RKO (cell line): ENCODE measurements at places on chromosomes 1 and 21.

GRCh38 chr21:28391938-28392849 is 600.5 kb downstream of the LTN1 start:
- DNase-seq: no peak

DNA sequence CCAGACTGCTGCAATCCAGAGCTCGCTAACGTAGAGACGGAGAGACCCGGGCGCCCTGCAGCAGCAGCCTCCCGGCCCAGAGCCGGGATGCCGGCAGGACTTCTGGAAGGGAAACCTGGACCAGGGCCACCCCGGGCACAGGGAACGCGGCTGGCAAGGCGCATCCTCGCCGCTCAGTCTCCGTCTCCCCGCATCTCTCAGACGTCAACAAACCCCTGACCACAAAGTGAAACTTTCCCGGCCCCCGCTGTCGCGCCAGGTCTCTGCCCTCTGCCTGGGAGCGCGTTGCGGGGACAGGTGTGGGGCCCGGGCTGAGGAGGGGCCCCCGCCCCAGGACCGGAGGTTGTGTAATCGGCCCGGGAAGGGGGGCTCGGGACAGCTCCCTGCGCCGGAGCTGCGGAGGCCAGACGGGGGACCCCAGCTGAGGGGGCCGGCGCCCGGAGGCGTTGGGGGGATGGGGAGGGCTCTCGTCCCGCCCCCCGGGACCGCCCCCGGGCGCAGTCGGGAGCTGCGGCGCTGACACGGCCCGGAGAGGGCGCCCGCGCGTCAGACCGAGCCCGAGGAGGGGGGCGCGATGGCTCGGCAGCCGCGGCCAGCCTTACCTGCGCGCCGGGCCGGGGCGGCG is 116.6 kb upstream of the HIVEP3 start:
- DNase-seq: peak; percentile 14

DNA sequence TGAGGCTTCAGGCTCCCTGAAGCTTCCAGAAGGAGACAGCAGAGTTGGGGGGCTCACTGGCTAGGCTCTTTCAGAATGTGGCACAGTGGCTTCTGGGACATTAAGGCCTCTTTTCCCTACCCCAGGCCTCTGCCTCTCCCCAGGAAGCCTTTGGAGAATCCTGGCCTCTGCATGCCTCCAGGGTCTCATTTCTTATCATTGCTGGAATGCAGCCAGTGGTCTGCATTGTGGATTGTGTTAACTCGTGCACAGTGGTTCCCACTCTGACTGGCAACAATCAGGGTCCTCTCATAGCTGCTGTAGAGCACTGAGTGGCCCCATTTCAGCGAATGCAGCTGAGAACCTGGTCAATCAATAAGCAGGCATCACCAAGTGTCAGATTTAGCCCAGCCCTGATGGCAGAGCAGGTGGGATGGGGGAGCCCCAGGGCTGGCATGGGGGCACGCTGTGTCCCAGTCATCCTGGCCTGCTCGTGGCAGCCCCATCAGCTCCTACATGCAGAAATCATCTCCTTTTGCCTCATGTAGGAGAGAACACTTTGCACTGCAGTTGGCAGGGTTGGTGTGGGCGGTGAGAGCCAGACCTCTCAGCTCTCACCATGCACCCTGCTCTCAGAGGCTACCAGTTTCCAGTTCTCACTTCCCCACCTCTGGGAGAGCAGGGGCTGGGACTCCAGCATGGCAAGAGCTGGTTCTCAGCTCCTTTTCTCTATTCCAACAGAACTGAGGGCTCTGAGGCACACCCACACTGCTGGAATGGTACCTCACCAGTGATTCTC is 13.4 kb downstream of the ADORA1 start:
- no peak for DNase-seq

GRCh38 chr21:15095326-15095725 is 30.5 kb upstream of the NRIP1 start:
- DNase-seq: no peak

DNA sequence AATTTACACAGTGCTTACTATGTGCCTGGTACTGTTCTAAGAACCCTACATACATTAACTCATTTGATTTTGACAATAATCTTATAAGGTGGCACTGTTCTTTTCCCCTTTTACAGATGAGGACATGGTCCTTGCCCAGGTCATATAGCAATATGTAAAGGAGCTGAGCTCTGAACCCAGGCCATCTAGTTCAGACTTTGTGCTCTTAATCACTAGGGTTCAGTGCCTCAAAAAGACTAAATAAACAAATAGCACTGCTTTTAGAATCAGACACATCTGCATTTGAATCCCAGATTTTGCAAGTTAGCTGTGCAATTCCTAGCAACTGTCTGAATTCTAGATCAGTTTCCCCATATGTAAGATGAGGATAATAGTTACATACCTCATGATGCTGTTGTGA is 8.7 kb upstream of the BCAR3 start:
- DNase-seq: no peak

- no peak for DNase-seq
Measured at GRCh38 chr1:96418969-96419368, 302.6 kb upstream of the PTBP2 start.

DNA sequence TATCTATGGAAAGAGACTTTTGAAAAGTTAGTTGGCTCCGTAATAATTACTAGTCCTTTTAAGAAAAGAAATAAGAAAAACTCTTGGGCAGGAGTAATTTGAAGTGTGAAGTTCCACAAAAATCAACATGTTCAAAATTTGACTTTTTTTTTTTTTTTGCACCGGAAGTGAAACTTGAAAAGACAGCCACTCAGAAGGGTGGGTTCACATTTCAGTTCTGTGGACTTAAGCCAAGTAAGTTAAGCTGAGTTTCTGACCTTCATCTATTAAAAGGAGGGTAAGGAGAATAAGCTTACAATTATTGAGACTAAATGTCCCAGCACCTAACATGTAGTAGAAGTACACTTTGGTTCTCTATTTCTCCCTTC is 11.0 kb downstream of the RO60 start:
- no peak for DNase-seq

DNA sequence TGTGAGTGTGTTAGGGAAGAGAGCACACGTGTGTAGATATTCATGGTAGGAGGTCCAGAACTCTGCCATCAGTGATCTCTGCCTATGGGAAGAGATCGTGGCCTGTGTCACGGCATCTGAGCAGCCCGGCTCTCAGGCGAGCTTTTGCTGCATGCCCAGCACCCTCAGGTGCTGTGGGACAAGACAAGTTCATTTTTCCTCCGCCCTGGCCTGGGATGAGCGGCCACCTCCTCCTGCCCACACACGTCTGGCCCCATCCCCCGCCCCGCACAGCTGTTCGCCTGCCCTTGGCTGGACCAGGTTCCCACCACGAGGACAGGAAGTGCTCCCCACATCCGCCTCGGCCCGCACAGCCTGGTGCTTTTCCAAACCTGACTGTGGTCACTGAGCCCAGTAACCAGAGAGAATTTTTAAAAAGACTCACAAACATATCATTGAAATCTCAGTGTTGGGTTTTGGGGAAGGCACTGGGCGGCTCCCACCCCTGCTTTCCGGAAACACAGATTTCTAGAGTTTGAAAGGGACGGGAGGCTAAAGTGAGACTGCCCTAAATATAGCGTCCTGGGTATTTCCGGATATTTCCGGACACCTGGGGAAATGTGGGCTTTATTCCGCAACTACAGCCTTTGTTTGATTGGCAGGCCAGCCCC is 18.0 kb downstream of the BMP8A start:
- no peak for DNase-seq

GRCh38 chr1:61579802-61580201 is 145.1 kb downstream of the TM2D1 start:
- DNase-seq: no peak

- no peak for DNase-seq
Measured at GRCh38 chr1:60895701-60896100, 186.7 kb upstream of the NFIA start.

GRCh38 chr1:85623061-85623471 is 42.5 kb downstream of the CCN1 start:
- peak; percentile 32 for DNase-seq

- no peak for DNase-seq
Measured at GRCh38 chr1:40399984-40400704, 26.6 kb downstream of the SMAP2 start.

- DNase-seq: no peak
Measured at GRCh38 chr1:225667362-225667761, 14.4 kb upstream of the ENAH start.

DNA sequence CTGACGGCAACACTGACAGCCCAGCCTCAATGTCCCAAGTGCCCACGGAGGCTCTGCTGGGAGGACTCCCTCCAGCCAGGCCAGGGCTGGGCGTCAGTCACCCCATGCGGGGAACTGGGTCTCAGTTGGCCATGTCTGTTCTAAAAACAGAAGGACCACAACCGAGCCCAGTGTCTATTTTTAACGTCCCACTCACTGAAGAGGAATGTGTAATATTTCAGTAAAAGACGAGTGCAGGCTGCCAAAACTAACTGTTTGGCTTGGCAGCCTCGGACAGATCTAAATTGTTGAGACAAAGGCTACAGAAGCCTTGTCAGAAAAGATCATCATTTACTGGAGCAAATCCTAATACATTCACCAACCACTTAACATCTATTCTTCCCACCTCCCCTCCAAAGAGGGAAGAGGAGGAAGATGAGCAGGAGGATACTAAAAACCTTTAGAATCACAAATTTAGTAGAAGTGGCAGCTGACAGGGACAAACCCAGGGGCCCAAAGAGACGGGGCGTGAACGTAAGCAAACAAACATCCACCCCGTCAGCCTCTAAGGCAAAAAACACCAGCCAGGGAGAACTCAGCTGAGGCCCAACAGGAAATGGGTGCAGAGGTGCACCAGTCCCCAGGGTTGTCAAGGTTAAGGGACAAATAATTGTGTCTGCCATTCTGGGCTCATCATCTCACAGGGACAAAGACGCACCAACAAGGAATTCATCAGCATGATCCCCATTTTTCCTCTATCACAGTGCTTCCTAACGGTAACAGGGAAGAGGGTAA is 18.7 kb downstream of the C1orf198 start:
- DNase-seq: no peak

- no peak for DNase-seq
Measured at GRCh38 chr1:196488579-196488978, 119.7 kb downstream of the KCNT2 start.

GRCh38 chr1:11749203-11749689 is 12.7 kb upstream of the C1orf167 start:
- peak; percentile 28 for DNase-seq

GRCh38 chr1:56359056-56359455 is 220.3 kb downstream of the PLPP3 start:
- no peak for DNase-seq

GRCh38 chr1:208243967-208244916 is at the start of gene PLXNA2:
PLXNA2 (minus strand) TSS chr1:208244384; CDS start chr1:208217922, 26,462 bp downstream.
- DNase-seq: peak; percentile 83

- DNase-seq: no peak
Measured at GRCh38 chr1:117467336-117467735, 100.1 kb downstream of the MAN1A2 start.

GRCh38 chr1:115121793-115122192 is 32.5 kb upstream of the TSPAN2 start:
- no peak for DNase-seq

- peak; percentile 52 for DNase-seq
Measured at GRCh38 chr1:225572422-225572821, 80.5 kb downstream of the ENAH start.

DNA sequence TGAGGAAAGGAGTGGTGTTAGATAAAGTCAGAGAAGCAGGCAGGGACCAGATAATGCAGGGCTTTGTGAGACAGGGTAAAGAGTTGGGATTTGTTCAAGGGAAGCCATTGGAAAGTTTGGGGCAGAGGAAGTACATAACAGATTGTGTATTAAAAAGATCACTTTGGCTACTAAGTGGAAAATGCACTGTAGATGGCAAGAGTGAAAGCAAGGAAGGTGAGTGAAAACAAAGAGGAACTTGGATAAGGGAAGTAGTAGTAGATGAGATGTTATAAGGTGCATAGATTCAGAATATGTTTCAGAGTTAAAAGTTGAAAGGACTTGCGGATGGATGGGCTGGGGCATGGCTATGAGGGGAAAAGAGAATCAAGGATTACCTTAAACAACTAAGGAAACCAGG is 17.4 kb downstream of the MRPL39 start:
- no peak for DNase-seq

- DNase-seq: no peak
Measured at GRCh38 chr1:36880155-36881067, 153.9 kb downstream of the GRIK3 start.

- DNase-seq: no peak
Measured at GRCh38 chr1:41859686-41860085, 59.0 kb downstream of the HIVEP3 start.

DNA sequence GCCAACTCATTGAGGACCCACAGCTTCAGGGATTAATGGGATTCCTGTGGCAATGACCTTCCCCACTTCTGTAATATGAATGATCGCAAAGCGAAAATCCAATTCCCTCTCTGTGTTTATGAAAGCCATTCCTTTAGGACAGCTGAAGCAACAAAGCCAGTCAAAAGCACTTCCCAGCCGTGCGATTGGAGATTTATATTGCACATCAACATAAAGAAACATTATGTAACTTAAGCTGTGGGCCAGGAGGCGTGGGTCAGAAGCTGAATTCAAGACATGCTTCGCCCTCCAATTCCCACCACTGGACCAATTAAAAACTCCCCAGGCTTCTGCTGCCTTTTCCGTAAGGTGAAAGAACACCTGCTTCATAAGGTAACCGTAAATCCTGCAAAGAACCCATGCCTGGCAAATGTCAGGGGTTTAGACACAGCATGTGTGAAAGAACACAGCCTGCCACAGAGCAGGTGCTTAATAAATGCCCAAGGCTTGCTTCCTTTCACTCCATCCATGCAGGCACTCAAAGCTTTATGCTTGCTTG is 138.9 kb upstream of the SOD1 start:
- DNase-seq: no peak

- no peak for DNase-seq
Measured at GRCh38 chr1:149967041-149967440, 30.4 kb upstream of the MTMR11 start.

DNA sequence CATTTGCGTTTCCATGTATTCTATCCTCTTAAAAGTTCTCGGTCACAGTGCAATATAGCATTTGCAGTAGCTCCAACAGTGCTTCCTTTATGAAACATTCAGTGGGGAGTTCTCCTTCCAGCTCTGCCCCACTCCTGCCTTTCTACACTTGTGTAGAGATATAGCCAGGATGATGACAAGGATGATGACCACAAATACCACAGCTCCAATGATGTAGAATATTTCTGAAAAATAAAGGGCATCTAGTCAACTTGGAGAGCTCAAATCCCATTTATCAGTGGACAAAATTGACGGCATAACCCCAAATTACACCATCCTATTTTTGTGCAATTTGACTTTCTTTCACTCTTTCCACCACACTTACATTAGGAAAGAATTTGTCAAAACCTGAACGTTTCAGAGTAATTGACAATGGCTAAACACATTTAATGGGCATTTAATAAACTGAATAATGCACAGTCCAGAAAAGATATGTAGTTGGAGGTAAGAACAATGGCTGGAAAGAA is 11.1 kb downstream of the F3 start:
- DNase-seq: no peak

DNA sequence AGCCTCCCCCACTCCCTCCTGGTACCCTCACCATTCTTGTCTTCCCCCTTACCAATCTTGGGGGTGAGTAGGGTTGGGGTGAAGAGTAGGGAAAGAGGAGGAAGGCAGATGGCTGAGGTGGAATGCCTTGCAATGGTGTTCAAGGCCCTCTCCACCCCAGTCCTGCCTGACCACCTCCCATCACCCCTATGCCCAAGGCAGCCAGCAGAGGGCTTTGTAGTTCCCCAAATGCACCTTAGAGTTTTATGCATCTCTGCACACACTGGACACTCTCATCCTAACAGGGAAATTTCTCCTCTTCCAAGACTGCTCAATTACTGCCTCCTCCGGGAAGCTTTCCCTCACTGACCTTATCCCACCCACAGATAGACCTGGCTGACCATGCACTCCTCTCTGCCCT is 15.4 kb downstream of the KIF17 start:
- DNase-seq: no peak
